ENCODE measurements at places on chromosomes 7 and 10. TPM values are rescaled to one million over a fixed set of nuclear protein-coding genes. Genes with fewer than 3 reads are reported as not detected.

Gene MYO1G
- total RNA-seq: 2.0 TPM

Gene ALOX5
- 48.5 TPM for total RNA-seq

Gene TWIST1
- total RNA-seq: 15.9 TPM

Gene NPC1L1
- not detected for total RNA-seq

Gene WASHC2C
- total RNA-seq: 27.5 TPM

Gene SMKR1
- total RNA-seq: 0.33 TPM

Gene FAM25C
- not detected for total RNA-seq

Gene MRLN
- total RNA-seq: not detected

Gene SAMD9
- total RNA-seq: 3.0 TPM

Gene TYW1
- total RNA-seq: 12.5 TPM
